Smooth muscle cell of the brain vasculature (primary cell): ENCODE measurements at places on chromosomes 16 and 17.

- DNase-seq, result no peak
Measured at GRCh38 chr17:80709090-80709695, 164.6 kb downstream of the RPTOR start.

- DNase-seq, result no peak
Measured at GRCh38 chr16:84588991-84589390, 28.9 kb downstream of the COTL1 start.

GRCh38 chr17:50043290-50044148 is 12.4 kb upstream of the ITGA3 start:
- no peak for DNase-seq

DNA sequence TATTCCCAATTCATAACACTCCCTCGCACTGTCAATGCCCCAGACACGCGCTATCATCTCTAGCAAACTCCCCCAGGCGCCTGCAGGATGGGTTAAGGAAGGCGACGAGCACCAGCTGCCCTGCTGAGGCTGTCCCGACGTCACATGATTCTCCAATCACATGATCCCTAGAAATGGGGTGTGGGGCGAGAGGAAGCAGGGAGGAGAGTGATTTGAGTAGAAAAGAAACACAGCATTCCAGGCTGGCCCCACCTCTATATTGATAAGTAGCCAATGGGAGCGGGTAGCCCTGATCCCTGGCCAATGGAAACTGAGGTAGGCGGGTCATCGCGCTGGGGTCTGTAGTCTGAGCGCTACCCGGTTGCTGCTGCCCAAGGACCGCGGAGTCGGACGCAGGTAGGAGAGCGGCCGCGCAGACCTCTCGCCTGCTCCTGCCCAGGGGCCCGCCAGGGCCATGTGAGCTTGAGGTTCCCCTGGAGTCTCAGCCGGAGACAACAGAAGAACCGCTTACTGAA is at the start of gene GRN:
GRN (plus strand) TSS at position 364 of the 515 bp plus-strand sequence. CDS start 3,863 bp downstream, outside the sequence.
- DNase-seq, result peak; percentile 97

DNA sequence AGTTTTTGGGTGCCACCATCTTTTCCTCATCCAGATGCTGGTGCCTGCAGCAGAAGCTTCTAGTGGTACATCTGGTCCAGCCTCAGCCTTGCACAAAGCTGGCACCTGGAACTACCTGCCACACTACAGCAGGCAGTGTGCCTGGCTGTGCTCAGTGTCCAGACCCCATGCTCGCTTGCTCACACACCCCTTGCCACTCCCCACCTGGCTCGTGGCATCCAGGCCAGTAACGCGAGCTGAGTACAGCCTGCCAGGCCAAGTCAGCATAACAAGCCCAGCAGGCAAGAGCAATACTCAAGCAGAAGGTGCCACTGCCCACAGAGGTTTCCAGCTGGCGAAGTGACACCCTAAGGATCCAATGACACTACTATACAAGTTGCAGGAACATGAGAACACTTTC is 29.7 kb upstream of the KIF2B start:
- no peak for DNase-seq

- no peak for DNase-seq
Measured at GRCh38 chr17:79939094-79939435, 96.6 kb downstream of the TBC1D16 start.

DNA sequence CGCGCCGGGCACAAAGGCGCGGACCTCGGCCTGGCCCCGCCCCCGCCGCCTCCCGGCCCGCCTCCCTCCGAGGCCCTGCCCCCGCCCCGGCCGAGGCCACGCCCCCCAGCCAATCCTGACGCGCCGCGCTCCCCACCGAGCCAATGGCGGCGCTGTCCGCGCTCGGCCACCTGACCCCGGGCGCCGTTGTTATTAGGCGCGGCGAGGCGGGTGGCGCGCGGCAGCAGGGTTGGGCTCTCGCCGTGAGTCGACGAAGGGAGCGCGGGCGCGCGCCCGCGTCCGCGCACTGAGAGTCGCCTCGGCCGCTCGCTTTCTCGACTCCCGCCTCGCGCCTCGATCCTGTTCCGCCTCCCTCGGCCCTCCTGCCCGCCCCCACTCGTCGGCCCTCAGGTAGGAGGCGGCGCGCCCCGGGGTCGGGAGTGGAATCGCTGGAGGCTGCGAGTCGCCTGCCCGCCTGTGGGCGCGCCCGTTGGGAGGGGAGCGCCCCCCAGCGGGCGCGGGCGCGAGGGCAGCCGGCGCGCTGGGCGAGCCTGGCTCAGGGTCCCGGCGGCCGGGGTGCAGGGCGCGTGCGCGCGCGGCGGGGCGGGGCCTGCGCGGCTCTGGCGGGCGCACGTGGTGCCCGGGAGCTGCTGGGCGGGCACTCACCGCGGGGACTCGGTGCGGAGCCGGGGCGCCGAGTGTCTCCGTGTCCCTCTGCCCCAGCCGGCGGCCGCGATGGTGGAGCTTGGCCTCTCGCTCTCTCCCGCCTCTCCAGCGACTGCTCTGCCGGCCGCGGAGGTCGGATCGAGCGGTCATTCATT is 405 bp upstream of the CBLN1 start:
- no peak for DNase-seq

DNA sequence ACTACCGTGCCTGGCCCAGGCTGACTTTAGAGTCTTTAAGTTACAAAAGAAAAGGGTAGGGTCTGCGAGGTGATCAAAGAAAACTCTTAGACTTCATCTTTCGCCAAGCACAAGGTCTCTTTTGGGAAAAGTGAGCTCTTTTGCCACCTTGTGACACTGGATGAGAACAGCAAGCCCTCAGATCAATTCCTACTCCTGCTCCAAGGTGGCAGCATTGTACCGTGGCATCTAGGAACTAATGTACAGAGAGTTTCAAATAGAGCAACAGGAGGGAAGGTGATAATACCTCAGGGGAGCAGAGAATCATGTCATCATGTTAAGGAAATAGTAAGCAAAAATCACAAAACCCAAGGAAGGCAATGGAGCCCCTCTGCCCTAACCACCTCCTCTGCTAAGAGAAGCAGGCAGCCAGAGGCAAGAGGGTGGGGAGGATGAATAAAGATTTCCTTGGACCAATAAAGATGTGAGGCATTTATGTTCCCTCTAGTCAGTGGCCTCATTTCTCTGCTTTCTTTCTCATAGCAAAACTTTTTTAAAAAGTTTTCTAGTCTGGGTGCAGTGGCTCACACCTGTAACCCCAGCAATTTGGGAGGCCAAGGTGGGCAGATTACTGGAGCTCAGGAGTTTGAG is 2.1 kb upstream of the C17orf78 start:
- DNase-seq, result peak; percentile 69

DNA sequence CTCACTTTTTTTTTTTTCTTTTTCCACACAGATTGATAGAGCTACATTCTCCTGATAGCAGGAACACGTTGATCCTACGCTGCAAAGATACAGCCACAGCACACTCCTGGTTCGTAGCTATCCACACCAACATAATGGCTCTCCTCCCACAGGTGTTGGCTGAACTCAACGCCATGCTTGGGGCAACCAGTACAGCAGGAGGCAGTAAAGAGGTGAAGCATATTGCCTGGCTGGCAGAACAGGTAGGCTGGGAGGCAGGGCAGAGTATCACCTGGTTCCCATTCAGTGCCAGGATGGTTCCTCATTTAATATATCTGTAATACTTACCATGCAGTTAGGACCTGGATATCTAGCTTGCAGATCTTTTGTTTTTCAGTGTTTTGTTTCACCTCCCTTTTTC is 51.1 kb upstream of the VPS4A start:
- DNase-seq, result no peak

- no peak for DNase-seq
Measured at GRCh38 chr16:86082418-86083030, 183.6 kb downstream of the IRF8 start.
